ENCODE measurements at places on chromosomes 4 and X.

DNA sequence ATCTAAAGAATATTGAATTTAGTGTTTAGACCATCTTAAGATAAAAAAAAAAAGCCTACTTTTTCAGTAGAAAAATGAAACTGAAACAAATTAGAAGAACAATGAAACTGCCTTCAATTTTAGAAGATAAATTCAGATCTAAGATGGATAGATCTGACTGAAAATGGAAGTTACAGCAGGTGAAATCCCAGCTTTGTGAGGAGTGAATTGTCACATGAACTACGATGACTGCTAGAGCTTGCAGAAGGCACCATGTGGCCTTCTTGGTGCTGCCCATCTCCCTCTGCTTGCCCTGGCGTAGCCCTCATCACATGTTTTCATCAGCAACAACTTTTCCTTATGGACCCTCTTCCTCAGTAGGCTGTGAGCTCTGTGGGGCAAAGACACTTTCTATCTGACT is 51.4 kb upstream of the EMCN start:
- no peak for DNase-seq

GRCh38 chr4:30839583-30840520 is 119.7 kb downstream of the PCDH7 start:
- DNase-seq = no peak

DNA sequence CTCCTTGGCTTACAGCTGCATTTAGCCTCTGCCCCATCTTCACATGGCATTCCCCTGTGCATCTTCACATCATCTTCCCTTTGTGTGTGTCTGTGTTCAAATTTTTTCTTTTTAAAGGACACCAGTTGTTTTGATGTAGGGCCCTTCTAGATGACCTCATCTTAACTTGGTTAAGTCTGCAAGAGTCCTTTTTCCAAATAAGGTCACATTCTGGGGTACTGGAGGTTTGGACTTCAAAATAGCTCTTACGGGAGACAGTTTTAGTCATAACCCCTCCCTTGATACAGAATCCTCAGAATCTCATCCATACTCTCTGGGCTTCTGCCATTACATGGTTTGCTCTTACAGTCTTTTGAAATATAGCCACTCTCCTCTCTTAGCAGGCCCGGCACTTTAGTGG is 231.5 kb upstream of the ATP6AP2 start:
- no peak for DNase-seq

GRCh38 chrX:32026772-32027171 is 954.9 kb upstream of the FTHL17 start:
- no peak for DNase-seq

DNA sequence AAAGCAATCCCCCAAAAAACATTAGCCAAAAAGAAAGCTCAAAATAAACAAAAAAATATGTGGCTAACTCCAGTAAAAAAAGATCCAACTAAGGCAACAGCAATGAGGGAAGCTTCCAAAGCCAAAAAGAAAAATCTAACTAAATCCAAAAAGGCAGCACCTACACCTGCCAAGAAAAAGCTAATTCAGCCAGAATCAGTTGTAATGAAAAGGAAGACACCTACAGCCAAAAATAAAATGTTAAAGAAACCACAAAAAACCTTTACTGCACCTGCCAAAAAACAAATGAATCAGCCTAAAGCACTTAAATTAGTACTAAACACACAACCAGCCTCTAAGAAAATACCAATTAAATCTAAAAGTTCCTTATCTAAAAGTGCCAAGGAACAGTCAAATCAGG is 37.2 kb upstream of the CABS1 start:
- DNase-seq = no peak

GRCh38 chr4:153247116-153247490 is 42.9 kb downstream of the TRIM2 start:
- DNase-seq = no peak

- DNase-seq = no peak
These were observed 25.0 kb downstream of the NKX1-1 start for GRCh38 chr4:1381181-1381621.

- DNase-seq = no peak
These were observed 10.8 kb downstream of the UCP1 start for GRCh38 chr4:140557831-140558435.

DNA sequence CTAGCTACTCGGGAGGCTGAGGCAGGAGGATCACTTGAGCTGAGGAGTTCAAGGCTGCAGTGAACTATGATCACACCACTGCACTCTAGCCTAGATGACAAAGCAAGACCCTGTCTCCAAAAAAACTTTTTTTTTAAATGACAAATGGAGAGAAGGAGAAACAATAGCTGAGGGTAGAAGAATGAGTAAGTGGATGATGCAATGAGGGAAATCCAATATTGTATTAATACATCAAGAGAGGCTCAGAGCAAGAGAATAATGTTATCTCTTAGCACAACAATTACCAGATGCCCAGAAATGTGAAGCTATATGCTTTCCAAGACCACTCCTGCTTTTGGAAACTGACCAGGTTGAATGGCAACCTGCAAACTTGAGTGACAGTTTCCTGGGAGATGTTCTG is 19.9 kb upstream of the GPR173 start:
- no peak for DNase-seq

GRCh38 chr4:14138106-14138505 is 510.6 kb upstream of the BOD1L1 start:
- no peak for DNase-seq

DNA sequence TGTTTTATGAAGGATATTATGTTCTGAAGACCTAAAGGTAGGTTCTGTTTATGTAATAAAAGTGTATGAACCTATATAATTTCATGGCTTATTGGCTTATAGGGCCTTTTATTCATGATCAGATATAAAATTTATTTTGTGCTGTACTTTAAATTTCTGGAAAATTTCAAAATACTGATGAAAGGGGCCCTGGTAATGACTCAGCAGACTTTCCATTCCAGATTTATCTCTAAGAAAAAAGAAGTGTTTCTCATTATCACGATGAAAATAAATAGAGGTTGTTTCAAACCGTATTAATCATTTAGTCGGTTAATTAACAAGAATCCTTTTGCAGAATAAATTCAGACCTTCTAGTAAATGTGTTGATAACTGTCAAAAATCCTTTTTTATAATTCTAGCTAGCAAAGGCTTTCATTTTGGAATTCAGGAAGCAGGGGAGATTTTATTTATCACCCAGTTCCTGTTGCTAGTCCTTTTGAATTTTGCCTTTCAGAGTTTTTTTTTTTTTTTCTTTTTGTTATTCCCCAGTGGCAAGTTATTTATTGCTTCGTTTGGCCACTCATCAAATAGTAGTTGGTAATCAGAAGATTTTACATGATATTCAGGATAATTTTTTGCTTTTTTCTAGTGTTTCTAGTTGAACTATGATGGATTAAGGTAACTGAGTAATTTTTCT is 5.4 kb upstream of the TAPT1 start:
- DNase-seq = no peak

GRCh38 chrX:128622296-128622695 is 570.1 kb upstream of the ACTRT1 start:
- no peak for DNase-seq

- DNase-seq = no peak
These were observed 18.2 kb downstream of the ANKRD50 start for GRCh38 chr4:124694306-124694705.

- DNase-seq = no peak
These were observed 51.2 kb downstream of the SMARCA1 start for GRCh38 chrX:129472116-129472515.

DNA sequence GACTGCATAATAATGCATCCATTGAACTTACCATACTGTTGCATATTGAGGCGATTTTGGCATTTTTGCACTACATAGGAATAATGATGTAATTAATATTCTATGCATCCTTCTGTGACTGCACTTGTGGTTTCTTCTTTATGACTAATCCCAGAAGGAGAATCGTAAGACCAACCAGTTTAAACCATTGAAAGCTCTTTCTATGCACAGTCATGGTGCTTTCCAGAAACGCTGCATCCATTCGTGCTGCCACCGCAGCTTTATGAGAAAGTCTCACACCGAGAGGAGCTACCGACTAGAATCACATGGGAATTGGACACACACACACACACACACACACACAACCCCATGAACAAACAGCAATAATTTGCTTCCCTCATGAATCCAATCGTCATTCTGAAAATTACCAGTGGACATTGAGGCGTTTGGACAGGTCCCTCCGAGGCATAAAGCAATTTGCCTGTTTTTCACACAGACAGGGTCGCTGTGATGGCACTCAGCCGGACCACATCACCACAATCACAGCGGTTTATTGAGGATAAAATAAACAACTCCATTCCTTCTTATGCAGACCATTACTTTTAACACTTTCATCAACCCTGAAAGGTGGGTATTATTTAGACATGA is 64.2 kb downstream of the PACRGL start:
- DNase-seq = no peak

DNA sequence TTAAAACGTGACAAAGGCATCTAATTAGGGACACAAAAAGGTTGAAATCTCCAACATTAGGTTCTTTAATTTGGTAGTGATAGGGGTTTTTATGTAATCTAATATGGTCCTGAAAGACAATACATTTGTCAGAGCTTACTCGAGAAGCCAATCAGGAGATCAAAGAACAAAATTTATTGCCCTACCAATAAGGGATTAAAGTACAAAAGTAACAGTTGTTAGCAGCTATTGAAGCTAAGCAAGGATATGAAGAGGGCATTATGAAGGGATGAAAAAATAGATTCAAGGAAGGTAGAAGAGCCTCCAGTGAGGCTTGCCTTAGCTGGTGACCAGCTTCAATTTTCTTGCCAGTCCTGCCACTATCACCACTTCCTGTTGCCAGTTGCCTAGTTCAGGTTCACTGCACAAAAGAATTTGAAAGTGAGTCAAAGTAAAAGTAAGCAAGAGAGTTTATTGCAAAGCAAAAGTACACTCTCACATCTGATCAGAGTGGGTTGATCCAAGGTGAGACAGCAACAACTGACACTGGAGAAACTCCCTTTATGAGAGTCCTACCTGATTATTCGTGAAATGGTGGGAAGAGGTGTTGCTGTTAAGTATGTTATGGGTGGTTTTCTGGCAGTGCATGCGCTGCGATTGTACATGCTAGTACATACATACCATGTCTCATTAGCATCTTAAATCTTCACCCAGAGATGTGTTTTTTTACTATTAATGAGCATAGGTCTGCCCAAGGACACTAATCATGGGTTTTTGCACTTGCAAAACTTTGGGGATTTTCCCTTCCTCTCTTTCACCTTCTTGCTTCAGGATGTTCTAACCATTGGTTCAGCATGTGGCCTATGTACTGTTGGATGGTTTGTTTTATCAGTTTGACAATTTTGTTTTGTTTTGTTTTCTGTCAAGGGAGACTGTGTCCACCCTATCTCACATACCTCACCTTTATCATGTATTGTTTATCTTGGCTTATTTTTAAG is 263.2 kb upstream of the ITM2A start:
- DNase-seq = no peak
